Inflammatory macrophage (primary cell): ENCODE measurements at places on chromosomes 3 and 15.
A peak's percentile ranks its signal among the peaks of the same experiment; 100 is the strongest.

GRCh38 chr3:186254676-186255650 lies 107.1 kb downstream of the DGKG start:
- DNase-seq = peak; percentile 82

DNA sequence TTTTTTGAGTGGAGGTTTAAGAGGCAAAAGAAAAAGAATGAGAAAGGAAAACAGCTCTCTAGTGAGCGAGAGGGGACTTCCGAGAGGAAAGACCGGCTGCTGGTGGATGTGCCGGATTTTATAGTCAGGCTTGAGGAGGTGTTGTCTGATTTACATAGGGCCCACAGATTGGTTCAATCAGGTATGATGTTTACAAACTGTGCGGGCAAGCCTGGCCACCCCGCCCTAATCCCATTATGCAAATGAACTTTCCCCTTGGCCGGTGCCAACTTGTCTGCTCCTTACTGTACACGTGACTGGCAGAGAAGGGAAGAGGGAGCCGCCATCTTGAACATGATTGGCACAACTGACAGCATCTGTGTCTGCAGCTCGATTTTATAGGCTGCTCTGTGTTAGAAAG lies 44.7 kb downstream of the FAM43A start:
- no peak for DNase-seq

DNA sequence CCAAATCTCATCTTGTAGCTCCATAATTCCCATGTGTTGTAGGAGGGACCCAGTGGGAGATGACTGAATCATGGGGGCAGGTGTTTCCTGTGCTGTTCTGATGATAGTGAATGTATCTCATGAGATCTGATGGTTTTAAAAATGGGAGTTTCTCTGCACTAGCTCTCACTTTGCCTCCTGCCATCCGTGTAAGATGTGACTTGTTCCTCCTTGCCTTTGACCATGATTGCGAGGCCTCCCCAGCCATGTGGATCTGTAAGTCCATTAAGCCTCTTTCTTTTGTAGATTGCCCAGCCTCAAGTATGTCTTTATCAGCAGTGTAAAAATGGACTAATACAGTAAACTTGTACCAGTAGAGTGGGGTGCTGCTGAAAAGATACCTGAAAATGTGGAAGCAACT lies 44.5 kb downstream of the DUT start:
- DNase-seq = no peak

DNA sequence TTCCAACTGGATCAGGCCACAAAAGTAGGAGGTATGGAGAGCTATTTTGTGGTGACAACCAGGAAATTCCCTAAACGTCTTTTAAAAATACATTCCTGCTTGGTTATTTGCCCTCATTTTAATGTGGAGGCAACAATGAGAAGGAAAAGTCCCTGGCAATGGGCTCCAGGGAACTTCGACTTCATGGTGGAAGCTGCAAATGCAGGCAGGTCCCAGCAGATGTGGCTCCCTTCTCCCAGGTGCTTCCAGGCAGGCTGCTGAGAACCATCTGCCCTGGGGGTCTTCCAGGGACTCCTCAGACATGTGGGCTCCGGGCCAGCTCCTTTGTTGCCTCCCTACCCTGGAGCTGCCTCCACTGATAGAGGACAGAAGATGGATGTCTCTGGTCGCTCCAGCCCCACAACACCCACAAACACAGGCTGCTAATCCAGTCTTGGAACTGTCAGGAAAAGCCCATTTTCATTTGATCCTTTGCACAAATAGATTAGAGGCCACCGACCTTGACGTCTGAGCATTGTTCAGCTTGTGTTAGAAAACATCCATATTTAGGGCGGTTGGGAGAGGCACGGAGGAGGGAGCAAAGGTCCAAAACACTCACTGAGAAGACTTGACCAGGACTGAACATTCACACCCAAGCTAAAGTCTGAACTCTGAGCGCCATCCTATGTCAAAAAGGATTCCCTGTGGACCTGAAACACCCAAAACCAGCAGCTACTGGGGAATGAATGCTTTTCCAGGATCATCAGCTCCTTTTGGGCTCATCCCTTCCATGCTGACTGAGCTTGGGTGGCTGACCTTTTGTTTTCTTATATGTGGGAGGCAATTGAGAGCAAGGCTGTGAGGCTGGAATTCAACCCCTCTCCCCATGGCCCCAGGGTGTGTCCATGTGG lies 30.2 kb upstream of the SLCO2A1 start:
- no peak for DNase-seq

- DNase-seq = no peak
Observed at GRCh38 chr3:129413687-129414506, 14.5 kb downstream of the EFCAB12 start.

GRCh38 chr15:29435811-29436210 lies 166.2 kb upstream of the NSMCE3 start:
- no peak for DNase-seq

GRCh38 chr15:27670486-27671209 lies 428.5 kb downstream of the OCA2 start:
- DNase-seq = no peak

DNA sequence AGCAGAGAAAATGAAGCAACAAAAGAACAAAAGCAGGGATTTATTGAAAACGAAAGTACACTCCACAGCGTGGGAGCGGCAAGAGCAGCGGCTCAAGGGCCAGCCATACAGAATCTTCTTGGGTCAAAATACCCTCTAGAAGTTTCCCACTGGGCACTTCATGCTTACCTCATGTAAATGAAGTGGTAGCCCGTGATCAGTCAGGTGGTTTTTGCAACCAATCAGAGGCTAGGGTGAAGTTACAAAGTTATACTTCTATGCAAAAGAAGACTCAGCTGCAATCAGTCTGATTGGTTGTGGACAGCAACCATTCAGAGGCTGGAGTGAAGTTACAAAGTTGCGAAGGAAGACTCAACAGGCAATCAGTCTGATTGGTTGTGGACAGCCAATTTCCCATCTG lies 37.8 kb upstream of the TRH start:
- peak; percentile 55 for DNase-seq

- no peak for DNase-seq
Observed at GRCh38 chr3:89300526-89300925, 193.1 kb downstream of the EPHA3 start.

- DNase-seq = peak; percentile 46
Observed at GRCh38 chr3:101195951-101196713, 124.2 kb downstream of the IMPG2 start.
